ENCODE measurements at places on chromosomes 2 and 18. TPM values are rescaled to one million over a fixed set of nuclear protein-coding genes. Genes with fewer than 3 reads are reported as not detected.

The LAPTM4A gene
- 154 TPM for total RNA-seq

The TUBB8B gene
- 1.1 TPM for total RNA-seq

The TMEFF2 gene
- total RNA-seq: 0.12 TPM

The SATB2 gene
- total RNA-seq: 1.6 TPM

The DSG1 gene
- not detected for total RNA-seq

The TMX3 gene
- 69.7 TPM for total RNA-seq

The MYCN gene
- 3.6 TPM for total RNA-seq

The SERPINB10 gene
- not detected for total RNA-seq

The FSIP2 gene
- 0.16 TPM for total RNA-seq

The TEX44 gene
- not detected for total RNA-seq

The NCKAP1 gene
- 130 TPM for total RNA-seq

The NDC80 gene
- total RNA-seq: 39.6 TPM

The ESPNL gene
- not detected for total RNA-seq

The SLC5A7 gene
- total RNA-seq: not detected

The MOCOS gene
- total RNA-seq: 0.85 TPM

The IL36B gene
- not detected for total RNA-seq

The TMEM200C gene
- 0.07 TPM for total RNA-seq

The ABI2 gene
- 74.4 TPM for total RNA-seq
